ENCODE measurements at places on chromosomes 4 and X.

DNA sequence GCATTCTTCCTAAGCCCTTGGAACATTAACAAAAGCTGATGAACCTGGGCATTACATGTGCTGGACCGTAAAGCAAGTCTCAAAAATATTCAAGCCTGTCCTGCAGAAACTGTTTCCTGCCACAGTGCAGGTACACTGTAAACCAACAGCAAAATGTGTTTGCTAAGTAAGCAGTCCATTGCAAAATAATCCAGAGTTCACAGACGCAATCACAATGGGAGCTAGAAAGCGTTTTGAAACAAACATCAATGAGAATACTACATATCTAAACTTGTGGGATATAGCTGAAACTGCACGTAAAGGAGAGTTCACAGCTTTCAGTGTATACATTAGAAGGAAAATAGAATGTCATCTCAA, 61.6 kb downstream of the RGS12 start:
- DNase-seq: no peak

- DNase-seq: no peak
These were observed 5.2 kb downstream of the TLR3 start for GRCh38 chr4:186074189-186074588.

DNA sequence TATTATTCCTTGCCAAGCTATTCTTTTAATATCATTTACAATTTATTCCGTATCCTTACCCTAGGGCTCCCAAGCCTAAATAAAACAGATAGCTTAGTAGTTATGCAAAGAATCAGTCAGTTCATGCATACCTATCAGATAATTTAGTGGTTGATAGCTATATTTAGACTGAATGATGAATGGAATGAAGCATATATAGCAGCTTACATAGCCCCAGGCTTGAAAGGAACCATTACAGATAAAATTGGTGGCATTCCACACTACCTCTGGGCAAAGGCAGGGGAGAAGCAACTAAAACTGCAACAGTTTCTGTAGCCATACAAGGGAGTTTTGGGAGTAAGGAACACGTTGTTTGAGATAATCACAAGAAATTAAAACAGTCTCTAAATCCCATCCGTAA, 2.7 kb downstream of the ACE2 start:
- no peak for DNase-seq

GRCh38 chr4:182425302-182425701, 182.1 kb downstream of the TENM3 start:
- DNase-seq: no peak

DNA sequence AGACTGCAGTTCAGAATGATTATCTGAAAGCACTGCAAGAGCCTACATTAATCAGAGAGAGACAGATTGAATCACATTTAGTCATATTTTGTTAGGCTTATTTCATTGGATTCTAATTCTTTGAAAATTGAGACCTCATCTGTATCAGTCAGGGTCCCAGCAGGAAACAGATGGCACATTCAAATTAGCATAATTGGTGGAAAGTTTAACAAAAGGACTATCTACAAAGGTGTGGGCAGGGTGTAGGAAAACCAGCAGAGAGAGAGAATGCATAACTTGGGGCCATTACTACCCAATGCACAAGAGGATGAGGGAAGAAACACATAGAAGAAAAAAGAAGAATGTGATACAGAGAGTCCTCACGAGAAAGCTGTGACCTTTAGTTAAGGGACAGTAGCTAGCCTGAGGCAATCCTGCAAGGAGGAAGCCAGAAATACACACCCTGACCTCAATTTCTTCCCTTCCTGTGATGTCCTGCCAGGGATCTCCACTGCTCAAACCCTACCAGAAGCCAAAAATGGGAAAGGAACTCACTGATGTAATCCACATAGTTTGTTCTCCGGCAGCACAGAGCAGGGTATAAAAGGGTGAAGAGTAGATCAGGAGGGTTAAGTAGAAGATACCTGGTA, 17.7 kb upstream of the XKRX start:
- DNase-seq: no peak

DNA sequence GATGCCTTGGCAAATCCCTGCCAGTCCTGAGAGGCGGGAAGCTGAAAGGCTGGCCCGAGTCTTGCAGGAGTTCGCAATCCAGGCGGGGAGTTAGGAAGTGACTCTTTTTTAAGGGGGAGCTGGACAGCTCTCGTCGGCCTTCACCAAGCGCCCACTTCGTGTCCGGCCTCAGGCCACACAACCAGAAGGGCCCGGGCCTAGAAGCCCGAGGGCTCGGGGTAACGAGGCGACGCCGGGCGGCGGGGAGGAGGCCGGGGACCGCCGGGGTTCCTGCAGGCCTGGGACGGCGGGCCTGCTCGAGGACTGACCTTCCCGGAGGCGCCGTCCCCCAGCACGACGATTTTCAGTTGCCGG, 395 bp downstream of the RAB28 start:
- DNase-seq: peak; percentile 0

GRCh38 chr4:69025191-69025998, 70.9 kb upstream of the UGT2B7 start:
- no peak for DNase-seq

- DNase-seq: no peak
These were observed 128.6 kb downstream of the ADAMTS3 start for GRCh38 chr4:72440386-72440785.

GRCh38 chr4:150570862-150571261, 11.1 kb upstream of the MAB21L2 start:
- no peak for DNase-seq

DNA sequence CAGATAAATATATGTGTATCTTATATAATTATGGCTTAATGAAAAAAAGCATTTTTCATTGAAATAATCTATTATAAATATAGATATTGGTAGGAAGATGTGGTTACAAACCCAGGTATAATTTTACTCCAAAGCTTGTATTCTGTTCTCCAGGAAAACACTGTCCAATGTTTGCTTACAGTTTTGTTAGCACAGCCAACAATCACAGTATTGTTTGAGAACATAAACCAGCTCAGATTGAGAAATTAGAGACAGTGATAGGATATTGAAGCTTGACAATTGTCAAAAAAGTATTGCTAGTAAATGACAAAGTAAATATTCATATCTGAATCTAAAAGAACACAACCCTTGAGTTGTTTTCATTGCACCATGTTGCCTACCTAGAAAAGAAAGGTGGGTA, 228.8 kb downstream of the ADGRL3 start:
- DNase-seq: no peak

DNA sequence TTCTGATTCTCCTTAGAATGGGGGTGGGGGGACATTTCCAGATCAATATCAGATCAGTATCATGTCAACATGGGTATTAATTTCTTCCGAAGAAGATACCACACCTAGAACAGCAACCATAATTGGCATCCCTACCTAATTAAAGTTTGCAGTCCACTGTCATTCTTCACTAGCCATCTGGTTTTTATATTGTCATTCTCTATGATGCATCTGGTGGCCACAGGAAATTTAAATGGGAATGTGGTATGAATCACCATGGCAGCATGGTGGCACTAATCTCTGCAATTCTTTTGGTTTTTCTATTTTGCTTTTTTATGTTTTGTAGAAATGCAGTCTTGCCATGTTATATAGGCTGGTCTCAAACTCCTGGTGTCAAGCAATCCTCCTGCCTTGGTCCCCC, 16.6 kb upstream of the UBE2D3 start:
- DNase-seq: no peak

DNA sequence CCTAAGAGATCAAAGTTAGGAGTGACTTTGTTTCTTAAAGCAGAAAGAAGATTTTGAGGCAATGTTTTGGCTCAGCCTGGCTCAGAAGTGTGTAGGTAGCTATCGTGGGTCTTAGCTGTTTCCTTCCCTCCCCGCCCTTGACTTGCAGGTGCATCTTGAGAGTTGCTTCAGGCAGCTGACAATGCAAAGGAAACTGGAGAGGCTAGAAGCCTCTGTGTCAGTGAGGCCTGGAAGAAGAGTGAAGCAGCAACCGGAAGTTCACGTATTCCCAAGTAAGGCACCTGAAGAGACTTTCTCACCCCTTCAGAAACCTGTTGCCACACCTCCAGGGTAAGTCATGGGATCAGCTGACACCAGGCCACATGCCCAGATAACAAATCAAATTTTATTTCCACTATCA, 10.6 kb upstream of the XKRX start:
- no peak for DNase-seq

DNA sequence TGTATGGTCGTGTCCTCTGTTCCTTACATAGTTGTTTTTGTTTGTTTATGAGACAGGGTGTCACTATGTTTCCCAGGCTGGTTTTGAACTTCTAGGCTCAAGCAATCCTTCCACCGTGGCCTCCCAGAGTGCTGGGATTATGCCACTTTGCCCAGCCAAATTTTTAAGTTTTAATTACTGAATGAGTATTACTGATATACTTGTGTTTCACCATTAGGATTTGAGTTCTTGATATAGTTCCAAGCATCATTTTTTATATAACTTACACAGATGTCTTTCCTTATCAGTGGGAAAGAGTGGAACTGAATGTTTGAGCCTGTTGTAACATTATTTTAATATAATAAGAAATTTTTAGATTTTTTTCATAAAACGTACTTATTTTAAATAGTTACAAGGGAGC, 20.4 kb downstream of the TMEM165 start:
- no peak for DNase-seq

DNA sequence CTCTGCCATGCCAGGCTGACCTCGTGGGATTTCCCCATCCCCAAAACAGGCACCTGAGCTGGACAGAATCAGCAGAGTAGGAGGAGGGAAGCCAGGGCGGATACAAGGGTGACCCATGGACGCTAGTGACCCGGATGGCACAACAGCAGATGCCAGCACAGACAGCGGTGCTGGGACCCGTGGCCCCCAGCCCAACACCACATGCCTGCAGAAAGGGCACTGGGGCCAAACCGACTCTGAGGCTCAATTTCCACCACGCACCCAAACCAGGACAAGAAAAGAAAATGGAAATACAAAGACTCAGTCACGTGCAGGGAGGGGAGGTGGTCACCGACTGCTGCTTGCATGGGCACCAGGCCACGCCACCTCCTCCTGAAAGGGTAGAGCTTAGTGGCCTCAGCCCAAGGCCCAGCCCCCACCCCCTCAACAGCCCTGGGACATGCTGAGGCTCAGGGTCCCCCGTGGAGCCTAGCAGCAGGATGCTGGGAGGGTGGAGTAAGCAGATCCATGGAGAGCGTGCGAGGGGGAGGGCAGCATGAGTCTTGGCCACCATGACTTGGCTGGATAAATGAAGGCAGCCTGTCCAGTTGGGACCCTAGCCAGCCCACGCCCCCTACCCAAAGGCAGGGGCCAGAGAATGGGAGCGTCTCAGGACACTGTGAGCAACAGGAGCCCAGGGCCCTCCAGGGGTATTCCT, 47.7 kb downstream of the C4orf50 start:
- DNase-seq: no peak

GRCh38 chr4:188168726-188169373, 29.6 kb downstream of the TRIML1 start:
- DNase-seq: no peak

GRCh38 chr4:53066155-53066554, 204.0 kb downstream of the RASL11B start:
- no peak for DNase-seq

DNA sequence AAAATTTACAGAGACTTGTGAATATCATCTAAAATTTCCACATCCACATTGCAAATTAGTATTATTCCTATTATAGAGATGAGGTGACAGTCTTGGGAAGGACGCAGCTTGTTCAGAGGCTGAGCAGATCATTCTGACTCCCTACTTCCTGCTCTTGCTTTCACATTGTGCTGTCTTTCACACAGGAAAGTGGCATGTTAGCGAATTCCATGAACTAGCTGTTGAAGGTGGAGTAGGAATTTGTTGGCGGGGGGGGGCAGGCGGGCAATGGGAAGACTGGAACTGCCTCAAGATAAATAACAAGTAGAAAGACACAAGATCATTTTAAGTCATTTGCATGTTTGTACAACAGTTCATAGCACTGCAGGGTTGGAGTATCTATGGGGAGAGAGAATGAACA, 2.3 kb downstream of the PF4V1 start:
- no peak for DNase-seq

- DNase-seq: no peak
These were observed 110.1 kb downstream of the LARP7 start for GRCh38 chr4:112747036-112747435.

DNA sequence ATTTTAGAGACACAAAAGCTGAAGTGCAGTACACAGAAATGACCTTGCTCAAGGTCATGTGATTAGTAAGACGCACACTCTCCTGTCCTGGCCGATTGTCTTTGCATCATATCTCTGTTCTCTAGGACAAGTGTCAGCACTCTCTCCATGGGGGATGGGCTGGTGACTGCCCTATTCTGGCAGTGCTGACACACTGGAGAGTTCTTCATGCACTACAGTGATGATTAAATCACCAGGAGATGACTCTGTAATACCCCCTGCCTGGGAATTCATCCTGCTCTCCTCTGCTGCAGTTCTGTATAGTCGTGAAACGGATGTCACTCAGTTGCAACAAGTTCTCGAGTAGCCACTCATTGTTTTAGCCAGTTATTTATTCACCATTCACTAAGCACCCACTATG, 5.3 kb upstream of the SHISA3 start:
- DNase-seq: no peak

DNA sequence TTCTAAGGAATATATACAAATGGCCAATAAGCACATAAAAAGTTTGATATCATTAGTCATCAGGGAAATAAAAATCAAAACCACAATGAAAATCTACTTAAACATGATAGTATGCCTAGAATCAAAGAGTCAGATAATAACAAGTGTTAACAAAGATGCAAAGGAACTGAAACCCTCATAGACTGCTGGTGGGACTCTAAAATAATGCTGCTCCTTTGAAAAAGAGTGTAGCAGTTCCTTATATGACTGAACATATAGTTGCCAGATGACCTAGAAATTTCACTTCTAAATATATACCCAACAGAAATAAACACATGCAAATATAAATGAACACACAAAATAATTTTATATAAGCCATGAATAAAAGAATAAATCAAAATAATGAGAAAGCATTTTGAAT, 205.1 kb upstream of the CTSO start:
- no peak for DNase-seq

GRCh38 chrX:42398967-42399631, 378.9 kb downstream of the PPP1R2C start:
- DNase-seq: no peak

GRCh38 chr4:13816472-13816871, 188.9 kb upstream of the BOD1L1 start:
- DNase-seq: no peak

DNA sequence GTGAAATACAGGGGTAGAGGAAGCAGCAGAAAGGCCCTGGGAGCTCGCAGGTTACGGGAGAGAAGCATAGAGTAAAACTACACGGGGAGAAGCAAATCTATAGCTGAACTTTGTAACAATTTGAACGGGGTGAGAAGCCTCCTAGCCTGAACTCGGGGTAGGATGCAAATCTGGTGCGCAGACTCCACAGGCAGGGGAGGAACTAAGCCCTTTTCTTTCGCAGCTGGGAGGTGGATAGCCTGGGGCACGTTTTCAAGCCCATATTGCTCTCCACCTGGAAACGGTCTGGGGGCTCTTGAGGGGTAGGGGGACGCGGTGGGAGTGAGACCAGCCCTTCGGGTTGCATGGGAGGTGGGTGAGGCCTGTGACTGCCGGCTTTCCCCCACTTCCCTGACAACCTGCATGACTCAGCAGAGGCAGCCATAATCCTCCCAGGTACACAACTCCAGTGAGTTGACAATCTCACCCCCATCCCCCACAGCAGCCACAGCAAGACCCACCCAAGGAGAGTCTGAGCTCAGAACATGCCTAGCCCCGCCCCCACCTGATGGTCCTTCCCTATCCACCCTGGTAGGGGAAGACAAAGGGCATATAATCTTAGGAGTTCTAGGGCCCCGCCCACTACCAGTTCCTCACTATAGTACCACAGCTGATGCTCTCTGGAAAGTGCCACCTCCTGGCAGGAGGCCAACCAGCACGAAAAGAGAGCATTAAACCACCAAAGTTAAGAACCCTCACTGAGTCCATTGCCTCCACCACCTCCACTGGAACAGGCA, 29.9 kb downstream of the SOWAHB start:
- no peak for DNase-seq

GRCh38 chrX:23896981-23897380, 10.8 kb downstream of the APOO start:
- no peak for DNase-seq

All from stimulated activated CD8-positive, alpha-beta memory T cell treated with anti-CD3 and anti-CD28 coated beads, Interleukin-7, amount 100 ng/mL, for 24 hours (primary cell).